Pulmonary artery endothelial cell (primary cell): ENCODE measurements at places on chromosomes 13 and 19. TPM values are rescaled to one million over a fixed set of nuclear protein-coding genes. Genes with fewer than 3 reads are reported as not detected.

DNA sequence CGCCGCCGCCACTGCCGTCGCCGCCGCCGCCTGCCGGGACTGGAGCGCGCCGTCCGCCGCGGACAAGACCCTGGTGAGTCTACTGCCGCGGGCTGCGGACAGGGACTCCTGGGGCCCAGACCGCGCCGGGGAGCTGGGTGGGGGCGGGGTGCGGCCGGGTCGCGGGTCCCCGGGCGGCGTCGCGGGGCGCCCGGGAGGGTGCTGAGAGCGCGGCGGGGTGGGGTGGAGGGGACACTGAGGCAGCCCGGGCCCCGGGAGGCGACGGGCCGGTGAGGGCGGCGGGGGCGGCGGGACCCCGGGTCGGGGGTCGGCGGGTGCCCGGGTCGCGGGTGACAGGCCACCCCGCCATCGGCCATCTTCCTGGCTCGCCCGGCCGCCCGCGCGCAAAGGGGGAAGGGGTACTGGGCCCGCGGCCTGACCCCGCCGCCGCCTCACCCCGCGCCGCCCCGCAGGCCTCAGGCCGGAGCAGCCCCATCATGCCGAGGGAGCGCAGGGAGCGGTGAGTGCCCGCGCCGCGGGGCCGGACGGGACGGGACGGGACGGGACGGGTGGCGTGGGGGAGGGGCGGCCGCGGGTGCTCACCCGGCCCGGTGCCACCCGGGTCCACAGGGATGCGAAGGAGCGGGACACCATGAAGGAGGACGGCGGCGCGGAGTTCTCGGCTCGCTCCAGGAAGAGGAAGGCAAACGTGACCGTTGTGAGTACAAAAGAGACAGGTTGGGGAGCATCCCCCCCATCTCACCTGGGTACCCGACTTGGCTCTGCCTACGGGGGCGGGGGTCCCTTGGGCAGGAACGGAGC, 489 bp downstream of the CCNE1 start:
- no peak for DNase-seq

DNA sequence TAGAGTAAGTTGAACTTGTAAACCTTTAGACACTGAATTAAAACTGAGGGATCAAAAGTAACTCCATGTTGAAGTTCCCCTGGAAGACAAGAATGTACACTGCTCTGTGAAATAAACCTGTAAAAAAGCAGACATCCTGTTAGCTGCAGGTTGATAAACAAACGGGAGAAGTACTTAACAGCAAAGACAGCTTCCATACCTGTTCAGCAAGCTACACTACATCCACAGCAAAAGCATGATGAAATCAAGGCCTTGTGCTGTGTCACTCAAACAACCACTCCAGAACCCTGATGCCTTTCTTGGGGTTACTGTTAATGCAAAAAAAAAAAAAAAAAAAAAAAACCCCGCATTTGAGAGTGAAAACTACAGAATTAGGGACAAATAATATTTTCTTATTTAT, 20.8 kb downstream of the ANKRD10 start:
- DNase-seq: no peak

GRCh38 chr13:96994017-96994857, at the start of gene OXGR1:
Gene OXGR1, minus strand, starts transcription at chr13:96994476. Its CDS starts 6,717 bp downstream, at chr13:96987759.
- no peak for DNase-seq

DNA sequence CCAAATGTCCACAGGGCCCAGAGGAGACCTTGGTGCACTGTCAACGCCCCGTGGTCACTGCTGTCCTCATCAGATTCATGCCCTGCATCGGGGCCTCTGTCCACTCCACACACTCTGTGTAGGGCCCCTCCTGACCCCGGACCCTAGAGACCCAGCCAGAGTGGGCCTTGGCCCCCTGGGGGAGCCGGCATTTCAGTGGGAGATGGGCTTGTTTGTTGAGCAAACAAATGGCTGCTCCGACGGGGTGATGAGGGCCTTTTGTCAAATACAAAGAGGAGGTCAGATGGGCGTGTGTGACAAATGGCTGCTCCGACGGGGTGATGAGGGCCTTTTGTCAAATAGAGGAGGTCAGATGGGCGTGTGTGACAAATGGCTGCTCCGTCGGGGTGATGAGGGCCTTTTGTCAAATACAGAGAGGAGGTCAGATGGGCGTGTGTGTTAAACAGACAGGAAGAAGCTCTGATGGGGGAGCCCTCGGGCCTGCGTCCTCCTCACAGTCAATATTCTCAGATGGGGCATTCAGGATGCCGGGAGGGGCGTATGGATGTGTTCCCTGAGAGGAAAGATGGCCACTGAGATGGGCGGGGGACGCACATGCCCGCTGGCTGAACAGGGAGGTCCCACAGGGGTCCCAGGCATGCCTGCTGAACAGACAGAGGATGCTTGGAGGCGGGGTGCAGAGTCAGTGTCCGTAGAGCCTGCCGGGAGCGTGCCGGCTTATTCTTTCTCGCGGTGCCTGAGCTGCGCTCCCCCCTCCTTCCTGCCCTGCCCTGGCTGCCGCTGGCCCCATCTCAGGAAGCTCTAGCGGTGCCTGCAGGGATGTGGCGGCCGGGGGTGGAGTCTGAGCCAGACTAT, 36.3 kb downstream of the SMIM24 start:
- no peak for DNase-seq

GRCh38 chr13:43787997-43788396, 1.2 kb upstream of the ENOX1 start:
- no peak for DNase-seq

GRCh38 chr13:114143806-114144605, 11.6 kb upstream of the RASA3 start:
- DNase-seq: no peak

DNA sequence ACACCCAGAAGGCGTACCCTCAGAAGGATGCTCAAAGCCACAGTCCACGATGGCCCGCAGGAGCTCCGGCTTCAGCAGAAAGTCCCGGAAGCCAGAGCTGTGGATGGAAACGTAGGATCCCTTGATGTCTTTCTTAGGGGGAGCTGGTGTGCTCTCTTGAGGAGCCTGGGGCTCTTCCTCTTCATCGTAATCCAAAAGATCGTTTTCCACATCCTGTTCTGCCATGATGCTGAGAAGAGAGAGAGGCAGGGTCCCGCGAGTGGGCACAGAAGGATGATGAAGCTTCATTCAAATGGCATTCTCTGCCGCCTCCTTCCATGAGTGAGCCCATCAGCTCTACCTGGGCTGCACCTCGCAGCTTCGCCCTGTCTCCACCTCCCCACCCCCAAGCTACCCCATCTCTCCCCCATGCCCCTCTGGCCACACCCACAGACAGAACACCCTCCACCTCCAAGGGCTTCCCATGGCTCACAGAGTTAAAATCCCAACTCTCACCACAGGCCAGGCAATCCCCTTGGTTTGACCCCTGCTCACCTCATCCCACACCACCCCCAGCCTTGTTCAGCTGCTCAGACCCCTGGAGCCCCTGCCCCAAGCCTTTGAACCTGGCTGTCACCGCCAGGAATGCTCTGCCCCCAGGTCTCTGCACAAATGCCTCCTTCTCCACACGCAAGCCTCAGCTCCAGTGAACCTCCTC, 6.0 kb downstream of the DDX39A start:
- DNase-seq: no peak

DNA sequence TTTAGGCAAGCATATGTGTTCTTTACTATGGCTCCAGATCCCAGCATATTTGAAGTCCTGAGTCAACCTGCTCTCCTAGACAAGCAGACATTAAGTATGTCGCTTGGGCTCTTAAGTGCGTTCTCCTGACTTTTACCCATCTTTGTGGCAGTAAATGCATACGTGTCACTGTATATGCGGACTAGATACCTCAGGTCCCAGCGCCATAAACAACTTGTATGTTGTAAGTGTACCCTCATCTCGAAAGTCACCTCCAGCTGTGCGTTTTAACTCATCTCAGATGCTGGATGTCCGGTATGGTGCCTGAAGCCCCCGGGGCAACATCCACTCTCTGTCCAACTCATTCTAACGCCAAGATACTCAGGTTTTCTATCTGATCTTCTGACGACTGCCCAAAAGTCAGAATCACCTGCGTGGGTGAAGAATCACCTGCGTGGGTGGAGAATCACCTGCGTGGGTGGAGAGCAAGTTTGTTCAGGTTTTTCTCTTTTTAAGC, 1.7 kb downstream of the PTOV1 start:
- DNase-seq: no peak

DNA sequence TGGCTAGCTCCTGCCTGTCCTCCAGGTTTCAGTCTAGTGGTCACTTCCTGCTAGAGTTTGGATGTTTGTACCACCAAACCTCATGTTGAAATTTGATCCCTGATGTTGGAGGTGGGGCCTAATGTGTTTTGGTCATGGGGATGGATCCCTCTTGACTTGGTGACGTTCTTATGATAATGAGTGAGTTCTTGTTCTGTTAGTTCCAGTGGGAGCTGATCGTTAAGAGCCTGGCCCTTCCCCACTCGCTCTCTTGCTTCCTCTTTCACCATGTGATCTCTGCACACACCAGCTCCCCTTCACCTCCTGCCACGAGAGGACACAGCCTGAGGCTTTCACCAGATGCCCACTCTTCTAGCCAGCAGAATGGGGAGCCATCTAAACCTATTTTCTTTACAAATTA, 86.8 kb upstream of the SCEL start:
- DNase-seq: no peak

The PIBF1 gene
- total RNA-seq: 19.1 and 21.9 TPM in 2 replicates

The WDR62 gene
- total RNA-seq: 4.5 and 7.5 TPM in 2 replicates

The NECTIN2 gene
- 101 and 112 TPM in 2 replicates for total RNA-seq

The ELAVL3 gene
- total RNA-seq: not detected in 2 replicates

The C5AR1 gene
- not detected in 2 replicates for total RNA-seq
